ENCODE measurements at places on chromosomes 12 and 14.

GRCh38 chr12:69163681-69164362 is 75.5 kb upstream of the CPSF6 start:
- DNase-seq: no peak

DNA sequence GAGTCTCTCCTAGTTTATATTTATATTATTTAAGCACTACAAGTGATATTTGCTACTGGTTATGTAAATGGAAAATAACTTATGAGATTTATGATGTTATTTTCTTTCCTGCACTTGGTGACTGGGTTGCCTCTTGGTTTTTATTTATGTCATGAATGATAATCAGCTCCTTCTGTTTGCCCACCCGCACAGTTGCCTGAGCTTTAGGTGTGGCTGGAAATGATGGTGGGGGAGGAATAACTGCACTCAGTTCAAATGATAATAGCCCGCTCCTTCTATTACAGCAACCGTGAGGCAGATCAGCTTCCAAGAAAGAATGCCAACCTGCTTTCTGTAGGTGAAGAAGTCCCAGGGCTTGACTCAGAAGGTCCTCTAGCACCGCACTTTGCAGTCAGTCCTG is 190.2 kb upstream of the CAND1 start:
- no peak for DNase-seq

- DNase-seq: no peak
These were observed 54.5 kb upstream of the PRICKLE1 start for GRCh38 chr12:42643881-42644579.

GRCh38 chr12:93982771-93983315 is 165.5 kb upstream of the PLXNC1 start:
- peak; percentile 44 for DNase-seq

GRCh38 chr14:20802341-20803084 is at the start of gene RNASE1:
Gene RNASE1 (minus strand): TSS chr14:20802844. CDS start chr14:20802068, 776 bp downstream.
- no peak for DNase-seq

DNA sequence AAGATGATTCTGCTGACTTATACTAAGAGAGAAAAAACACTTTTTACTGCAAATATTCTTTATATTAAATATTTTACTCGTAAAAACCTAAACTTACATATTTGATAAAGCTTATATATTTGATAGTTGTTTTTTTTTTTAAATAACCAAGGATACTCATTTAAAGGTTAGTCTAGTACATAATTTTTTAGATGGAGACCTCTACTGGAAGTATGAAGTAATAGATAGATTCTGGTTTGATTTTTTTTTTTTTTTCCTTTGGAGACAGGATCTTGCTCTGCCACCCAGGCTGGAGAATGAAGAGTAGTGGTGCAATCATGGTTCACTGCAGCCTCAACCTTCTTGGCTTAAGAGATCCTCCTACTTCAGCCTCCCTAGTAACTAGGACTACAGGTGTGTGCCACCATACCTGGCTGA is 16.4 kb downstream of the ARID2 start:
- no peak for DNase-seq

Measured in activated CD4-positive, alpha-beta T cell treated with anti-CD3 and anti-CD28 coated beads, Interleukin-2, amount 50 U/mL, for 24 hours (primary cell).